Activated T-cell treated with anti-CD3 and anti-CD28 coated beads for 24 hours (primary cell): ENCODE measurements at places on chromosomes 6 and 20.

- DNase-seq: no peak
These were observed 41.3 kb upstream of the ZMYND8 start for GRCh38 chr20:47397652-47398301.

- DNase-seq: no peak
These were observed 74.3 kb downstream of the SLX4IP start for GRCh38 chr20:10509376-10509775.

- no peak for DNase-seq
These were observed 353.0 kb upstream of the RGS17 start for GRCh38 chr6:153484056-153484455.

- no peak for DNase-seq
These were observed 33.6 kb downstream of the RPRD1B start for GRCh38 chr20:38066969-38067716.

DNA sequence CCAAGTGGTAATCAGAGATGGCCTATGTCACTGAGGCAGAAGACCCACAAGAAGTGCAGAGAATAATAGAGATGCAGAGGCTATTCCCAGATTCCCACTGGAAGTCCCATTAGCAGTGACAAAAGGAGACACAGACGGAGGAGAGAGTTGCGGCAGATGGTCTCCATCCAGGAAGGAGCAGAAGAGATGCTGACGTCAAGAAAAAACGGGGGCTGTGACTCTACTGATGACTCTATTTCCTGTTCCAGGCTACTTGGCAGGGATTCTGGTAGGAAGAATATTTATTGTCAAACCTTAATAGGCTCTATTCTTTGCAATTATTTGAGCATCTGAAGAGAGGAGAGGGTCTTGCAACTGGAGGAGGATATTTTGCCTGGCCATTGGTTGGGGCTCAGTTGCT, 246.0 kb upstream of the ECI2 start:
- no peak for DNase-seq

GRCh38 chr6:145809785-145810184, 4.8 kb downstream of the FBXO30 start:
- DNase-seq: no peak

DNA sequence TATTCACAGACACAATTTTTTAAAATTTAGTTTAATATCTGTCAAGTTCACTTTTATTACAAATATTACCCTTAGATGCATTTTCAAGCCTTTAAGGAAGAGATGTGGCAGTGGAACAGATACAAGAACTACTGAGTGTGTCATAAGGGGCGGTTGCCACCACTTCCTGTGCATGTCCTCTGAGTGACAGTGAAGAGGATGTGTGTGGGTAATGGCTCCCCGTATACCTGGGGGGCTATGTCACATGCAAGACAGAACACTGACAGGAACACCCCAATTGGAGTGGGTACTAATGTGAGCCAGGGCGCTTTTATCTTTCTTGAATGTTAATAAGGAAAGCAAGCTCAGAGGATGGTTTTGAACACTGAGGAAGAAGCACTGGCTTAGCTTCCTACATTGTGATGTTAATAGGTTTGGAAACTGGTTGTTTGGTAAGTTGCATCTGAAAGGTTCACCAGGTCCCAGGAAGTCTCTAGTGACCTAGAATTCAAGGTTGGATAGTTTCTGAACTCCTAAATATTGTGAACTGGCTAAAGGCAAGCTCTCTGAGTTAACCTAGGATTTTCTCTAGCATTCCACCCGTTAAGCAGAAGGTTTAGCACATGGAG, 83.4 kb upstream of the ASF1A start:
- DNase-seq: peak; percentile 42

- DNase-seq: no peak
These were observed 76.7 kb downstream of the UBE3D start for GRCh38 chr6:82988930-82989351.

DNA sequence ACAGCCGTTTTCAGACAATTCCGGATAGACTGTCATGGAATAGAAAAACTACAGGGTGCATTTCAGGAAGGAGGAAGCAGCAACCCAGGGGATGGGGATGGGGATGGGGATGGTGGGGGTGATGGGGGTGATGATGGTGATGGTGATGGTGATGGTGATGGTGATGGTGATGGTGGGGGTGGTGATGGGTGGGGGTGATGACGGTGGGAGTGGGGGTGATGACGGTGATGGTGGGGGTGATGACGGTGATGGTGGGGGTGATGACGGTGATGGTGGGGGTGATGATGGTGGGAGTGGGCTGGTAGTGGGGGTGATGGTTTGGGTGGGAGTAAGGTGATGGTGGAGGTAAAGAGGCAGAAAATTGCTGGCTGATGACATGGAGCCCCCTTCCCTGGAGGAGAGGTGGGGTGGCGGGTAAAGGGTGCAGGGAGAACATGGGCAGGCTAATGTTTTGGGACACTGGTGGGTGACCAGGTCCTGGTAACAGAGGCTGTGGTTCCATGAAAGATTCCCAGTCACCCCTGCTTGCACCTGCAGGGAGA, 17.5 kb downstream of the LAMA5 start:
- DNase-seq: no peak

- no peak for DNase-seq
These were observed 301.1 kb upstream of the QKI start for GRCh38 chr6:163113358-163113962.

DNA sequence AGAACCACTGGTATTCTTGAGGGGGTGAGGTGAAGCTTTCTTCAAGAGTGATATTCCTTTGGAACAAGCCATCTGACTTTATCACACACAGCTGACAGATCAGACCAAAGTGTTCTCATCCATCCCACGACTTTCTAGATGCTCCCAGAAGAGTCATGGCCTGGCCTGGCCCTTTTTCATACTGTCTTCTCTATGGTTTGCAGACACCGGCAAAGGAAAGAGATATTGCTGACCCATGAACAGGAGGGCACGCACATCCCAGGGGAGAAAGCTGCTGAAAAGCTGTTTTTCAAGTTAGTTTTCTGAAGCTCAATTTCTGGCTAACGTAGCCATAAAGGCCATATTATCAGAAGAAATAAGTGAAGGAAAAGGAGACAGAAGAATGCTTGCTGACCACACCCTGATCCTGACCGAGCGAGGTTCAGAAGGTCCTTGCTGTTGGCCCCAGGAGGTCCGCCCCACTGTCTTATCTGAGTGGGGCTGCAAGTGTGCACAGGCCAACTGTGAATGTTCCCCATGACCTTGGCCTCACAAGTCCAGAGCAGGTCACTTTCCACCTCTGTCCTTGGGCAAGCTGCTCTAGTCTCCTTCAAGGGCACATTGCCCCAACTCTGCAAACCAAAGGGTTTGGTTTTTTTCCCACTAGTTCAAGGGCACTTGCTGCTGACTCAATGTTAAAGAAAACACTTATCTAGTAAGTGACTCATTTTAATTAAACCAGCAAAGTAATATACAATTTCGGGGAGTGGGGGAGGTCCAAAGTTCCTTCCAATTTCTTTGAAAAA, 2.0 kb downstream of the ACSS1 start:
- no peak for DNase-seq

GRCh38 chr6:80472271-80472670, 365.8 kb downstream of the BCKDHB start:
- DNase-seq: no peak

DNA sequence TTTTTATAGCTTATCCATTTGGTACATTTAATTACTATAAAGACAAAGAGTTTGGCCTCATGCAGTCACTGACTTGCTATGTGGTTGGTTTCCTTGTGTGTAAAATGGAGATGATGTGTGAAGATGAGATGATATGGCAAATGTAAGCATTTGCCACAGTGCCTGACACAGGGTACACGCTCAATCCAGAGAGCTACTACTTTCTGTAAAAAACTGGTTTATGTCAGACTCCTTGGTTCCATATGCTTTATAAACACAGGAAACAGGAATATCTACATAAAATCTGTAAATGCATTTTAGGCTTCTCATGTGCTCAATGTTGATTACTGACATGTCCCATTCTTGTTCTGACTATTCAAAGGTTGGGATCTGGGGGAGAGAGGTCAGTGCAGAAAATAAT, 10.4 kb downstream of the HIVEP1 start:
- DNase-seq: no peak

GRCh38 chr6:26743941-26744699, 84.6 kb upstream of the ZNF322 start:
- DNase-seq: no peak

DNA sequence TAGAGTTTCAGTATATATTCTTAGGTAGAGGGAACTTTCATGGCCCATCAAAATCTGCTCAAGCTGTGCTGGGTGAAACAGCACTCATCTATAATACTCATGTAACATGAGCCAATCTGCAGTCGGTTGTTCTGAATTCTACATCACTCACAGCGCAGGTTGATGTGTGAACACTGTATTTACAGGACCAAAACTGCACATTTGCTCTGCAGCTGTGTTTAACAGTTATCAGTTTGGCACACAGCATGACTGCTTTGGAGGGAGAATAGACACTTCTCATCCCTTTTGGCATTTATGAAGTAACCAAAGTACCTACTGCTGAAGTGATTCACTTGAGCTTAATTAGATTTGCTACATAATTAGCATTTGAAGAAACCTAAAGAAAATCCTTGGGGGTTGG, 225.1 kb downstream of the BCKDHB start:
- DNase-seq: no peak

- no peak for DNase-seq
These were observed 45.6 kb upstream of the SLC9A8 start for GRCh38 chr20:49766979-49767521.

- no peak for DNase-seq
These were observed 26.4 kb upstream of the BACH2 start for GRCh38 chr6:90322976-90323474.

GRCh38 chr20:36173451-36173933, 19.0 kb downstream of the EPB41L1 start:
- no peak for DNase-seq

GRCh38 chr20:11537032-11537431, 380.7 kb upstream of the BTBD3 start:
- DNase-seq: no peak

DNA sequence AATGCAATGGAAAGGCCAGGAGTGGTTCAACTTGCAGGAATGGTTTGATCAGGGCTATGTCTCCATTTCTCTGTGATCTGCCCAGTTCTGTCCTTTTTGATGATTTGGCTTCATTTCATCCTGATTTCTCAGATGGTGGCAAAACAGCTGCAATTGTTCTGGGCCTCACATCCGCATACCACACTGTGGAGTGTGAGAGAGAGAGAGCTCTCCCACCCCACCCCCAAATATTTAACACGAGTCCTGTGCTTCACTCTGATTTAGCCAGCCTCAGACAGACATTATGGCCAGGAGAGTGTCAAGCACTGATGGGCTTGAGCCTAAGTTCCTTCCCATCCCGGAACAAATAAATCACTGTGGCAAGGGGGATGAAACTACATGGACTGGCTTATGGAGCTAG, 284.6 kb downstream of the CDC5L start:
- no peak for DNase-seq

DNA sequence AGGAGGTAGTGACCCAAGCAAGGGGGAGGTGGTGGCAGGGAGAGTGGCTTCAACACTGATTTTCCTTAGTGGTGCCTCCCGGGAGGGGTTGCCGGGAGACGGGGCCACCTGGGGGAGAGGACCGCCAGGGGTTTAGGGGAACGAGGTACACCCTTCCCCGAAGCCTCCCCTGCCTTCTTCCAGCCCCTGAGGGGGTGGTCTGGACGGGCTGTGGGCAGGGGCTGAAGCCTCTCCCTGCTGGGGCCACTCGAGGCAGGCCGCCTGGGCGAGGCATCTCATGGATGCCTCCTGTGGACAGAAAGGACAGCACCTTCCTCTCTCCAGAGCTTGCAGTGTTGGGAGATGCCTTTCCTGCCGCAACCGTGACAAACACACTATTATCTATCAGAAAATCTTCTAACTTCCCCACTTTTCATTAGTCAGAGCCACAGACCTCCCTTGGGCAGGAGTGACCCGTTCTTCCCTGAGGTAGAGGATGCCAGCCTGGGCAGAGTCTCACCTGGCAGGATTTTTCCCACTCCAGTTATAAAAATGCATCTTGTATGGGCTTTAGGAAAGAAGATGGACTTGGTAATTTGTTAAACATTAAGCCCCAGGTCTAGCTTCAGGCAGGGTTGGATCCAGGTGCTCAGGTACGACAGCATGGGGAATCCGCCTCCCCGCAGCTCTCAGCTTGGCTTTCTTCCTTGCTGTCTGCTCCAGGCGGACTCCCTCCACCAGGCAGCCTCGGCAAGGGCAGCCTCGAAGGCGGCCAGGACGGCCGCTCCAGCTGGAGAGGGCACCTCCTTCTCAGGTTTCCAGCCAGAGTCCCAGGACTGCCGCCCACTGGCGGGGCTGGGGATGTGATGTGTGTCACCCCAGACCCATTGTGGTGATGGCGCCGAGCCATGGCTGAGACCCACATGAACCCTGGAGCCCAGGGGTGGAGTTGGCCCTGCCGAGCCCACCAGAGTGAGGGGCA, 11.0 kb downstream of the HRH3 start:
- DNase-seq: no peak

DNA sequence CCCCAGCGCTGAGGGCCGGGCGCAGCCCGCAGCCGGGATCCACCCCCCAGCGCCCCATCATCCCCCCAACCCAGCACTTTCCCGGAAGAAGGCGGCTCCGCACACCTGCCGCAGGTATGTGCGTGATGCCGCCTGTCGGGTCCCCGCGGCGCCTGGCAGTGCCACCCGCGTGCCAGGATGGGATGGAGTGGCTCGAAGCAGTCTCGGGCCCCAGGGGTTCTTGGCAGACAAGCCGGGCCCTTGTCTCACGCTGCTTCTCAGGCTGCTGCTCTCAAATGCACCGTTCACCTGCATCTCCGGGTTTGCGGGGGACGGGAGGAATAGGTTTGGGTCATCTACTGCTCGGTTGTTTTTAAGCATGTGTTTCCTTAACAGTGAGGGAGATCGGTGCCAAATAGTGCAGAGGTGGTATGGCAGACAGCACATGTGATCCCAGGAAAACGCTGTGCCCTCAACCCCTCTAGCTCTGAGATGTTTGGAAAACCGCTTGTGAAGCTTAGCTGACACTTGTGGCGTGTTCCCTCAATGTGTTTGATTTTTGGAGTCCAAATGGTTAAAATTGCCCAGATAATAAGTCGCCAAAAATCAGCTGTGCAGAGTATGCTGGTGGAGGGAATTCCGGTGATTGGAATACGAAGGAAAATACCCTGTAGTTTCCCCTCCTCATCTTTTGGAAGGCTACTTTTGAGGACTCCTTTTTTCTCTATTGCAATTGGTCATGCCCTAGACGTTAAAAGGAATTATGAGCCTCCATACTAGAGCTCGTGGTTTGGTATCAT, 926 bp downstream of the MYLIP start:
- DNase-seq: peak; percentile 8

GRCh38 chr6:30882759-30883684, 1.3 kb upstream of the DDR1 start:
- no peak for DNase-seq

GRCh38 chr6:26216359-26216885, 129.2 kb downstream of the HFE start:
- DNase-seq: peak; percentile 66
